ENCODE measurements at places on chromosomes 5 and 9. TPM values are rescaled to one million over a fixed set of nuclear protein-coding genes. Genes with fewer than 3 reads are reported as not detected.

DNA sequence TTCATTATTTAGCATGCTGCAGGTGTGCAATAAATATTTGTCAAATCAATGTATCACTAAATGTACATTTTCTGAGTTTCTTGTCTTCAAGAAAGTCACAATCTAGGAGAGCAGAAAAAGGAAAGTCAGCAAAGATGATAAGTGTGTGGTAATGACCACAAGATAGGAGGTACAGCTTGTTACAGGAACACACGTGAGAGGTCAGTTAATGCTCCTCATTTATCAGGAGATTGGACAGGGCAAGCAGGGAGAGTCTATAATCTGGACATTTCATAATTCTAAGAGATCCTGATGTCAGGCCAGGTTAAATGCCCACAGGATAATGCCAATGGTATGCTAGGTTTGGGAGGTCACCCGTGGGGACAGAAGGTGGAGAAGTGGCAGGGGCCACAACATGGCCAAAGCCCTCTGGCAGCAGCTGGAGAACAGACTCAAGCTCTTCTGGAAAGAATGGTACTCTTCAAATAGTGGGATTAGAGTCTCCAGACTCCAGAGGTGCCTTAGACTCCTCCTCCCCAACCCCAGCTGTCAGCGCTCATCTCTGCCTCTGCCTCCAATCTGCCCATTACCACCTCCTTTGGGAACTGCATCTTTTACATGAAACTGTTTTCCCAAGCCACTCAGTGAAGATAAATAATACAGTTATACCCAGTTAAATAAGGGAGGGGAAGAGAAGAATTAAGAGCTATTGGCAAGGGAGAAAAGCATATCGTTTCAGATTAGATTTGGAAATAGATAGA is 114.3 kb downstream of the ASTN2 start:
- no peak for DNase-seq

GRCh38 chr5:107541400-107541799 is 129.3 kb downstream of the EFNA5 start:
- no peak for DNase-seq

GRCh38 chr5:116492016-116492623 is 82.5 kb downstream of the SEMA6A start:
- DNase-seq, result peak; percentile 93

- DNase-seq, result peak; percentile 99
Observed at GRCh38 chr5:96572864-96573512, 89.2 kb upstream of the CAST start.

DNA sequence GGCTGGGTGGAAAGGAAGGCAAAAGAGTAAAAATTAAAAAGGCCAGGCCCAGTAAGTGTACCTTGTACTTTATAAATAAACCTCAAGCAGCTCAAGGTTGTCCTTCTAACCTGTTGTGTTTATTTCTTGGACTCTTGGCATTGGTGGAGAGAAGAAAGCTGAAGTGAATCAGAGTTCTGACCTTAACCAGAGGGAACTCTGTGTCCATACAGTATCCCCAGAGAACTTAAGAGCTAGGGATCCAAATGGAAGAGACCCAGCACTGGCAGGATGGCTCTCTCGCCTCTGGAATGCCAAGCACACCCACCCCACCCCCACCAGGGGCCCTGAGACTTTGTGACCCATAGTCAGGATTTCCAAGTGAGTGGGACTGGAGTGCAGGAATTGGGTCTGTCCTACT is 14.2 kb downstream of the NUDT2 start:
- DNase-seq, result no peak

- no peak for DNase-seq
Observed at GRCh38 chr5:94431696-94432095, 186.7 kb downstream of the KIAA0825 start.

DNA sequence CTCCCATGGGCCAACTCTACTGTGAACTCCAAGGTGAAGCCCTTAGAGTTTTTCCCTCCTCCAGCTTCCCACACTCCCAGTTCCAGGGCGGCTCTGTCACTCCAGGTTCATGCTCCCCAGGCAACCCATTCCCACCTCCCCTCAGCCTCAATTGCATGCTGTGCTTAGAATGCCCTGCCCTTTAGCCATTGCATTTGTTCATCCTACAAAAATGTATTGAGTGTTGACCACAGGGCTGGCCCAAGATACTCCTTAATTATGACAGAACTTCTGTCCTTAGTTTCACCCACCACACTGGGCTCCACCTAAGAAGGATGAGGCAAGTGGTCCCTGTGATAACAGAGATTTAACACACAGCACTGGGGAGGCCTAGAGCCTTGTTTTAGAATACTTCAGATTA is 236.1 kb downstream of the ADAMTSL1 start:
- DNase-seq, result no peak

GRCh38 chr9:24614070-24614469 is 68.4 kb upstream of the IZUMO3 start:
- DNase-seq, result peak; percentile 3

GRCh38 chr9:136799854-136800657 is 3.9 kb downstream of the CCDC183 start:
- DNase-seq, result peak; percentile 72

DNA sequence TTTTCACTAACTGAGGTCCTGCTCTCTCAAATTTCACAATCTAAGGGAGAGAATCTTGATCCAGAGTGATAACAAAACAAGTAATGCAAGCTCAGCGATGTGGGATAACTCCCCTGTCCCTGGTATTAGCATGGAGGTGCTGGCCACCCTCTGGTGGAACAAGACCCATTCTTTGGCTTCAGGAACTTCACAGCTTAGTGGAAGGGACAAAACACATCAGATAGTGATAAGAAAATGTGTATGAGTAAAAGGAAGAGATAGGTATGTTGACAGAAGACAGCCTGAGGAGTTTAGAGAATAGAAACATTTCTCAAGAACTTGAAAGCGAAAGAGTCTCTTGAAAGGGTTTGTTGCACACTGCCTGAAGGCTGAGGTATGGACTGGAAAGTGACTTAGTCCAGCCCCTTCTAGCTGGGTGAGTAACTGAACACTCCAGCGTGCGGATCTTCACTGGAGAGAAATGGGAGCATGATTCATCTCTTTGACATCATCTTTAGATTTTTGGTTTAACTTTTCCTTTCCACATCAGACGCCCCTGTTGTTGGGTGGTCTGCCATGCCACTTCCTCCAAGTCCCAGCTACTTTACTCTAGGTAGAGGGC is 25.4 kb upstream of the ZSWIM6 start:
- peak; percentile 65 for DNase-seq

DNA sequence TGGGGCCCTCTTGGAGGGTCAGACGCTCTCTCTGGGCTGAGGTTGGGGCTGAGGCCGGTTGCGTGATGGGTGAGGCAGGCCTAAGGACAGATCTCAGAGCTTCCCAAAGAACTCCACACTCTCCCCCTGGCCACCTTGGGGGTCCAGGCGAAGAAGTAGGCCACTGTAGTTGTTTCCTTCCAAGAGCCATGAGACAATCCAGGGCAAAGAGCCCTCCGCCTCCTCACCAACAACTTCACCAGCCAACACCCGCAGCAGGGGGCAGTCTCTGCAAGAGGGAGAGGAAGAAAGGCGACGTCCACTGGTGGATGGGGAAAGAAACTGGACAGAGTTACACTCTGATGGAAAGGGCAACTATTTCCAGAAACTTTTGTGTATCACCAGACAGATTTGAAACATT is 10.7 kb downstream of the SLC35A4 start:
- no peak for DNase-seq

GRCh38 chr9:90447773-90448172 is 194.9 kb downstream of the DIRAS2 start:
- no peak for DNase-seq

- no peak for DNase-seq
Observed at GRCh38 chr9:15576350-15577050, 23.7 kb downstream of the CCDC171 start.

The DMGDH gene
- 0.37 TPM for total RNA-seq

GRCh38 chr5:52743970-52744369 is 43.7 kb upstream of the ITGA1 start:
- no peak for DNase-seq

The ENHO gene
- 1.9 TPM for total RNA-seq

- DNase-seq, result no peak
Observed at GRCh38 chr5:30879887-30880286, 313.6 kb upstream of the CDH6 start.

DNA sequence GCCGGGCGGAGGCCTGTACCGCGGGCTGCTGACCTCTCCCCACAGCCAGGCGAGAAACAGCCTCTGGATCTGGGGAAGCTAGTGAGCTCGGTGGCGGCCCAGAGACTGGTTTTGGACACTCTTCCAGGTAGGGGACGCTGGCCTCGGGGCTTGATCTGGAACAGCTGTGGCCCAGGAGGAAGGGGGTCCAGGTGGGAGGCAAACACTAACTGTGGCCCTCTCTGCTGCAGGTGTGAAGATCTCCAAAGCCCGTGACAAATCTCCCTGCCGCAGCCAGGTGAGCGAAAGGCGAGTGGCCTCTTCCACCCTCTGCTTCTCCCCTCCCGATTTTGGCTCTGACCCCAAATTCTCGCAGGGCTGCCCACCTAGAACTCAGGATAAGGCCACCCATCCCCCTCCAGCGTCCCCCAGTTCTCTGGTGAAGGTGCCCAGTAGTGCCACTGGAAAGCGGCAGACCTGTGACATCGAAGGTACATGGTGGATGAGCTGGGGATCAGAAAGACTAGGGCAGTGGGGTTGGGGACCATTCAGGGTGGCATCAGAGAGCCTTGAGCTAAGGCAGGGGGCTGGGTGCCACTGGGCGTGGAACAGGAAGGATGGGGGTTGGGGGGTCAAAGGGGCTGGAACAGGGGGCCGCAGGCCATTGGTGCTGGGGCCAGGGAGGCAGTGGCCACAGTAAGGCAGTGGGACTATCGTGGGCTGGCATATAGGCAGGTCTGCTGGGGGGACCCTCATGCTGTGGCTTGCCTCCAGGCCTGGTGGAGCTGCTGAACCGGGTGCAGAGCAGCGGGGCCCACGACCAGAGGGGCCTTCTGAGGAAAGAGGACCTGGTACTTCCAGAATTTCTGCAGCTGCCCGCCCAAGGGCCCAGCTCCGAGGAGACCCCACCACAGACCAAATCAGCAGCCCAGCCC is 12.9 kb upstream of the SLC34A1 start:
- no peak for DNase-seq
